Thyroid gland (tissue), 4 donors: ENCODE measurements at places on chromosomes 16 and 17.
A peak's percentile ranks its signal among the peaks of the same experiment; 100 is the strongest.

- DNase-seq: peak; percentile 84
These were observed 35.8 kb downstream of the NF1 start for GRCh38 chr17:31130286-31131224.

- no peak for DNase-seq
These were observed 59.8 kb downstream of the BANP start for GRCh38 chr16:88010968-88011483.

GRCh38 chr16:35214840-35215239 is 1755.4 kb downstream of the TP53TG3F start:
- DNase-seq: no peak

GRCh38 chr17:10600571-10600970 is 51.1 kb upstream of the MYH2 start:
- DNase-seq: no peak

- DNase-seq: peak; percentile 79
These were observed 1.9 kb downstream of the SLC16A3 start for GRCh38 chr17:82230609-82231311.

DNA sequence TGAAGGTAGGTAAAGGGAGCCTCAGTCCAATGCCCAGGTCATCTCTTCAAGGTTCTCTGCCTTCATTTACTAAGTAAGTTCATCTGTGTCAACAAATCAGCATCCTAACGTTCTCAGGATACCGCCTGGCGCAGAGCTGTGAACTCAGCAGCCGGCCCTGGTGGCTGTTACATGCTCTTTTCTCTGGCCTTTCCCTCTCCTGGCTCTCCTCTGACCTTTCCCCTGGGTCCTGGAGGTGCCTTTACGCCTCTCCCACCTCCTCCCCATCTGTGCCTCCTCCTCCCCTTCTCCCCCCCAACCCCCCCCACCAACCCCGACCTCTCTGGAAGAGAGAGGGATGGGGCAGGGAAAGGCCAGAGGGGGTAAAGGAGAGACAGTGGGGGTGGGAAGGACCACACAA is 19.5 kb downstream of the COTL1 start:
- no peak for DNase-seq

GRCh38 chr17:6347776-6348175 is 87.1 kb downstream of the AIPL1 start:
- DNase-seq: no peak

DNA sequence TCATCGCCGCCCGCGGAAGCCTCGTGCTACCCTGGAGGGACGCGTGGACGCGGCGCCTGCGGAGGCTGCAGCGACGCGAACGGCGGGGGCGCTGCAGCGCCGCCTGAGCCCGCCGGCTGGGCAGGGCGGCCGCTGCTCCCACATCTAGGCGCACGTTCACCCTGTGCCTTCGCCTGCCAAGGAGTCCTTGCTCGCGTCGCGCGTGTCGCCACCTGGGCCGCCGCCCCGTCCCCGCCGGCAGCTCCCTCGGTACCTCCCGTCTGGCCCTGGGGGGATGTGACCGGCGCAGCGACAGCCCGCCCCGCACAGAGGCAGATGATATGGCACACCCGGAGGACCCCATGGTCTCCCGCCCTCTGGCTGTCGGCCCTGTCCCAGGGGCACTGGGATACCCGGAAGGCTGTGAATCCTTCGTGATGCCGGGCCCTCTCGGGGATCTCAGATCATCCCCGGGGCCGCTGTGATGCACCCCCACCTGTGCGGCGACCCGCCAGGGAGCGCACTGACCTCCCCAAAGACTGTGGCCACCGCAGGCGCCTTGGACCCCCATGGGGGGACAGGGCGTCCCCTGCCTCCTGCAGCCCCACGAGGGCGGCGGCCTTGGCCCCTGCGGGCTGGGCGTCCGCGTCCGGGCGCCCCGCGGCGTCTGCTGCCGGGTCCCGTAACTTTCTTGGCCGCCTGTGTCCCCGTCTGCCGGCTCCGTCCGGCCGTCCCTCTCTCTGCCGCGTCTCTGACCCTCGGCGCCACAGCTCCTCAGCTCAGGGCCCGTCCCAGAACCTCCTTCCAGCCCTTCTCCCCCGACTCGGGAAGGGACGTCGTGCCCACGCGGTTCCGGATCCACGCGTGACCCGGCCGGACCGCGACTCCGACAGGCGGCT is 689 bp upstream of the TBC1D24 start:
- DNase-seq: peak; percentile 54
